ENCODE measurements at places on chromosomes 3 and 15.

DNA sequence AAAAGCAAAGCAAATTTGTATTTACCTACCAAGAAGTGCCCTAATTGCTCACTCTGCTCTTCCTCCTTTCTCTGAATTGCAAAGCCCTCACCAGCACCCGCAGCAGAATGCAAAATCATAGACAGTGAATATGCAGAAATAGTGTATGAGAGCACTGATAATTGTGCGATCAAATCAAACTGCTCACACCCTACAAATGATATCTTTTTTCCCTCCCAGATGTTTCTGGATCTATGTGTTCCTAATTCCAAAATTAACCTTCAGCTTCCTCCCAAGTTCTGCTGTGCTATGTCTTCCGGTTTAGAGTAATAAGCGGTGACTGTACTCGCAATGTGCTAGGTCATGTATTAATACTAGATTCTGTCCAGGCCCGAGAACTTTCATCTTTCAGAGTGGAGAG lies 3.4 kb downstream of the GHSR start:
- no peak for DNase-seq

DNA sequence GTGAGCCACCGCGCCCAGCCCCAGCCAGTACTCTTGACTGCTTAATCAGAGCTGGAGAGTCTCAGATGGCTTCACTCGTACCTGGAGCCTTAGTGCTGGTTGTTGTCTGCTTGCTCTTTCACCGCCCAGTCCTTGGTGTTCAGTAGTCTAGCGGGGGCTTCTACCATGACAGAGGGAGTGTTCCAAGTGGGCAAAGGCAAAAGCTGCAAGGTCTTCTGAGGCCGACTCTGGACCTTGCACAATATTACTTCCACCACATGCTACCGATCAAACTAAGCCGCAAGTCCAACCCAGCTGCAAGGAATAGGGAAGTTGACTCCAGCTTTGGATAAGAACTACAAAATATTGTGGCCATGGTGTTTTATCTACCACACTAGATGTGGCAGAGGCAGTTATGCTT lies 6.6 kb downstream of the PARL start:
- DNase-seq = no peak

- DNase-seq = no peak
These were observed 13.6 kb upstream of the ONECUT1 start for GRCh38 chr15:52803467-52804306.

- DNase-seq = no peak
These were observed 52.4 kb downstream of the MCCC1 start for GRCh38 chr3:183046883-183047282.

DNA sequence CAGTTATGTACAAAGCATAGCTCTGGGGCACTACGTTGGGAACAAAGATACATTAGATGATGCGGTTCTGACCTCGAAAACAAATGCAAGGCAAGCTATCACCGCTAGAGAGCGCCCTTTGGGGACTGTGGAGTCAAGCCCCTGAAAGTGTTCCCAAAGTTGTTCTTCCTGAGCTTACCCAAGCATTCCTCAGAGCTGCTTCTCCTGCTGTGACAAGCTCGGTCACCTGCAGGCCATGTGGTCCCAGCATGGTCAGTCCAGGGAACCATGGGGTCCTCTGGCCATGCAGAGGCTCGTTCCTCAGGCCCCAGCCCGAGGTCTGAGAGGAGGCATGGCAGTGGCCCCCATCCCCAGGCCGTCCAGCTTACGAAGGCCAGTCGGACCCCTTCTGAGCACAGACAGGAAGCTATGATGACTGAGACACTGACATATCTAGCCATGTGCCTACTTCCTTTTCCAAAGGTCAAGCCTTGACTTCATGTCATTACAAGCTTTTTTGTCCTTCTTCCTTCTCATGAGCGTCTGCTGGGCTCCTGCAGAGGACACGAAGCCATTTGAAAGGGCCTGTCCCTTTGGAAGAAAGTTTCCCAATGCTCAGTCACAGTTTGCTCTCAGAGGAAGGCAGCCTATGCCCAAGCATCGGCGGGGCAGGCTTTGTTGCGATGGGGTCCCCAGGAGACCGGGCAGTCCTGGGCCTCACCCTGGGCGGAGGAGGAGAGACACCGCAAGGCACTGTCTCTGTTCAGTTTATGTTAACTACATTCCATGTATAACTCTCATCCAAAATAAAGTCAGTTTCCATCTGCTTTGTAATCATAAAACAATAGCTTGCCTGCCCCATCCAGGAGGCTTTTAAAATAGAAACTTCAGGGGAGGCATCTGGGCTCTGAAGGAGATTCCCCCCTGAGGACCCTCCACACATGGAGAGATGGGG lies 79.3 kb downstream of the ATP10A start:
- DNase-seq = peak; percentile 38

DNA sequence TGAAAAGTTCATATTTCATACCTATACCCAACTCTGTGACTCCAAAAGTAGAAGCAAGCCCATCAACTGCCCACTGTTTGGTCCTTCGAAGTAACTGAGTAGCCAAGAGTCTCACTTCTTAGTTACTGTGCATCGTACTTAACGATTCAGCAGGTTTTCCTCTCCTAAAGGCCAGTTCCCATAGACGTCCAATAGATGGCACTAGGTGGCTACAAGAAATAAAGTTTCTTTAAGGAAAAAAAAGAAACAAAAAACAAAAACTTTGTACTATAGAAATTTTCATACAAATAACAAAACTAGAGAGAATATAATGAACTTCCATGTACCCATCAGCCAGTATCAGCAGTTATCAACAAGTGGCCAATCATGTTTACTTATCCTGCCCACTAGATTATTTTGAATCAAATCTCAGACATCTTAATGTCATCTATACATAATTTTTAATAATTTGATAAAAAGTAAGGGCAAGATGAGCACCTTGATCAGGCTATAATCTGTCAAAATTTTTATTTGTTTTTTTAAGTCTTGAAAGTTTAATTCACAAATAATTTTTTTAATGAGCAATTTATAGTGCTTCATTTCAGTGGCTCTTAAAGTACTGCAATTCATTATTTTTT lies 63.8 kb upstream of the ACP3 start:
- no peak for DNase-seq

- DNase-seq = no peak
These were observed 17.4 kb downstream of the GPR160 start for GRCh38 chr3:170055209-170055608.

DNA sequence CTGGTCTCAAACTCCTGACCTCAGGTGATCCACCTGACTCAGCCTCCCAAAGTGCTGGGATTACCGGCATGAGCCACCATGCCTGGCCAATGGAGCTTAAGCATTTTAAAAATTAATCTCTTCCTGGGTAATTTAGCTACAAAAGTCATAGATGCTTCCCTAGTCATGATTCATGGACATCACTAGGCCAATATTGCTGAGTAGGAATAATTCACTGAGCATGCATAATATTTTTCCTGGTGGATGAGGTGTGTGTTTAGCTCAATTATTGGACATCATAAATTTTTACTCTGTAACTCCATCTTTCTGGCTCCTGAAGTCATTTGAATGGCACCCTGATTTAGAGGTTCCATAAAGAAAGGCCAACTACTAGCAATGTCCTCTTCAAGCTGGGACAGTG lies 512.9 kb upstream of the AGTR1 start:
- no peak for DNase-seq

DNA sequence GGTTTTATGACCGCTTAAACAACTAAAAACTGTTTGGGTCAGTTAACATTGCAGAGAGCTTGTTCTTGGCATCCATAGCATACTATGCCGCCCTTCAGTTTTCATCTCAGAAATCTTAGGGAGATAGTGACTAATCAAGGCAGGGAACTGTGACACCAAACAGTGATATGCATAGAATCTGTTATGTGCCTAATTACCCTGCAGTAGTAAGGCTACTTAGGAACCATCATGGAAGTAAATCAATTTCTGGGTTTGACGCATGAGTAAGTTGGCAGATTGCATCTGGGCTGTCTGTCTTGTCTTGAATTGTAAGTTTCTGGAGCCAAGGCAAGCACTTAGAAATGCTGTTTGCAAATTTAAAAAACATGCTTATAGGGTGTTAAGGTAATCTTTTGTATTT lies 22.5 kb downstream of the KCTD6 start:
- DNase-seq = no peak

DNA sequence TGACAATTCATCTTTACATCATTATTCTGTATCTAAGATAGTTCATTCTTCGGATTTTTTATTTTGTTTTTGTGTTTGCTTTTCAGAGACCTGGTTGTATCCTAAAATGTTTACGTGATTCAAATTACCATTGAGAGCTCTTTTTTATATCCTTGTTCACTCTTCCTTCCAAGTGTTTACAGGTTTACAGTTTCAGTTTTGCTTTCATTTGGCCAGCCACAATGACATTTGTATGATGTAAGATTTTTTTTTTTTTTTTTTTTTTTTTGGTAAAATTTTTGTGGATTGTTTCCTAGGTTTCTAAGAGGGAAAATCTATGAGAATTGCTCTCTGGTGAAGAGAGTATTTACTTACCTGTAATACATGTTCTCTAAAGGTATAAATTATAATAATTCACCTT lies 55.0 kb downstream of the SETD5 start:
- DNase-seq = no peak

DNA sequence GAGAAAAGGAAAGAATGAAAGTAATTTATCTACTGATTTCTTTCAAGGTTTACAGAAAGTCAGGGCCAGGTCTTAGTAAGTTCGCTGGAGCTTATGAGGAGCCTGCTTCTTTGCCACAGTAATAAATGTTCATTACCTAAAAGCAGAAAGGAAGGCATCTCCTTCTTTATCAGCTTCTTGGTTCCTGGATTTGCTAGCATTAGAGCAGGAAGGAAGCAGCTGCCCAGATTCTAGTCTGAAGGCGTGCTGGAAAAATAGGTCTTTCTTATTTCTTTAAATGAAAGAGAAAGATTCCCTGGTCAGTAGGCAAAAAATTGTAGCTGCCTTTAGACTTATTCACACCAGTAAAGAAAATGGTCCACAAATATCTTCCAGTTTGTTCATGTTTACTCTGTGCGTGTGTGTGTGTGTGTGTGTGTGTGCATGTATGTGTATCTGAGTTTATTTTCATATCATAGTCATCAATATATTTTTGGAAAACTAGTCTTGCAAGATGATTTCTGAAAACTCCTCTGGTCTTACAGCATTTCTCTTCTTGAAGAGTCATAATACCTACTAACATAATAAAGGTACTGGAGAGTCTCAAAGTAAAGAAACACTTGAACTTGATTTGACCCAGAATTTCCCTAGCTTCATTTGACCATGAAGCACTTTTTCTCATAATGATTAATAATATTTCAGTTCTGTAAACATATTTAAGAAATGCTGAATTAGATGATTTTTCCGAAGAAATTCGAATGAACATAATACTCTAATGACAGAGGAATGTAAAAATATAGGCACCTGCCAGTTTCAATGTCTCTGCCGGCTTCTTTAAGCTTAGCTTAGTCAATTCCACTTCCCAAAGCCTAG lies 255.3 kb upstream of the ZPLD1 start:
- DNase-seq = no peak

- no peak for DNase-seq
These were observed 285.1 kb downstream of the LPP start for GRCh38 chr3:188439080-188439479.

DNA sequence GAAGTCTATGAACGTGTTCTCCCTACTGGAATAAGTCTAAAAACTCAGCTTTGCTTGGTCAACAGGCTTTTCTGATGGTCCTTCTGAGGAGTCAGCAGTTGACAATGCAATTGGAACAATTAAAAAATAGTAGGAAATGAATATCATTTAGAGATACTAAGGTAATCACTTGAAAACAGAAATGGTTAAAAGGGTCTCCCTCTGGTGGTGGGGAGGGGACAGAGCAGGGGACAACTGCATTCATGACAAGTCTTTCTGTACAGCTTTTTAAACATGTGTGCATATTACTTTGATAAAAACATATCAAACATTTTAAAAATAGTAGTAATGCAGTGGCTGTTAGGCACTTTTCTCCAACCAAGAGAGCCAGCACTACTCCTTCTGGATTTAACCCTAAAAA lies 119.9 kb upstream of the FHIT start:
- no peak for DNase-seq

DNA sequence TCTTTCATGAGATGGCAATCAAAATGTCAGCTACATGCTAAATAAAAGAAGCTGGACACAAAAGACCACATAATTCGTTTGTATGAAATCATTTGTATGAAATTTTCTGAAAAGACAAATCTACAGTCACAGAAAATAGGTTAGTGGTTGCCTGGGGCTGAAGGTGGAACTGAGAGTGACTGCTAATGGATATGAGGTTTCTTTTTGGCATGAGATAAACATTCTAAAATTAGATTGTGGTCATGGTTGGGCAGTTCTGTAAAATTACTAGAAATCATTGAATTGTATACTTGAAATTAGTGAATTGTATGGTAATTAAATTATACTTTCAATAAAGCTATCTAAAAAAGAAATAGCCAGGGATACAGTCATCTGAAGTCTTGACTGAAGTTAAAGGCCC lies 2.7 kb upstream of the DMXL2 start:
- DNase-seq = no peak

DNA sequence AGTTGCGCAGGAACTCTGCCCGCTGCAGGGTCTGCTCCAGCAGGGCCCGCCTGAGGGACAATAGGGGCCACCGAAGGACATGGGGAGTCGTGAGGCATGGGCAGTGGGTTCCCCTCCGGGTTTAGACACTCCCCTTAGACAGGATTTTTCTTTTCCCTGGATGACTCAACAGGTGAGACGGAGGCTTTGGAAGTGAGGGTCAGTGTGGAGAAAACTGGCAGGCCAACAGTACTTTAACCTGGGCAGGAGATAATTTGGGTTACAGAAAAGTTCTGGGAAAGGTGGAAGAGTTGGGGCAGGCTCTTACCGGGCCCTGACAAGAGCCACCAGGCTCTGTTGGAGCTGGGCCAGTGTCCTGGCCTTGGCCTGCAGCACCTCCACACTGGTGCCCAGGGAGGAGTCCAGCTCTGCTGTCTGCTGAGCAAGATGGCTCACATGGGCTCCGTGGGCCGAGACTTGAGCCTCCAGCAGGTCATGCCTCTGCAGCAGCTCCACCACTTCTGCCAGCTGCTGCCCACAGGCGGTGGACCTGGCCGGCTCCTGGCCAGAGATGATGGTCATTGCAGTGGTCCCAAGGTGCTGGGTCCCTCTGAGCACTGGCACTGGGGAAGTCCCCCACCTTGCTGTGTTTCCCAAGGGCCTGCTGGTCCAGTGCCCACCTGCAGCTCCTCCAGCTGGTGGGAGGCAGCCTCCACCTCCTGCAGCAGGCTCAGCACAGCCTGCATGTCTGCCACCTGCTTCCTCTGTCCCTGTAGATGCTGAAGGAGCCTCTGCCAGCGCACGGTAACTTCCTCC lies 11.0 kb downstream of the SPTBN5 start:
- DNase-seq = no peak

- no peak for DNase-seq
These were observed 136.7 kb downstream of the CCNL1 start for GRCh38 chr3:157023226-157023625.

- no peak for DNase-seq
These were observed 16.4 kb downstream of the LDHAL6B start for GRCh38 chr15:59222906-59223550.

GRCh38 chr3:190131329-190131728 lies 10.6 kb upstream of the P3H2 start:
- DNase-seq = no peak

- DNase-seq = no peak
These were observed 20.2 kb downstream of the SLC24A1 start for GRCh38 chr15:65641768-65642475.

- DNase-seq = no peak
These were observed 62.6 kb downstream of the EIF4E3 start for GRCh38 chr3:71662568-71662967.
